T-helper 17 cell (primary cell): ENCODE measurements at places on chromosomes 5 and 9.

DNA sequence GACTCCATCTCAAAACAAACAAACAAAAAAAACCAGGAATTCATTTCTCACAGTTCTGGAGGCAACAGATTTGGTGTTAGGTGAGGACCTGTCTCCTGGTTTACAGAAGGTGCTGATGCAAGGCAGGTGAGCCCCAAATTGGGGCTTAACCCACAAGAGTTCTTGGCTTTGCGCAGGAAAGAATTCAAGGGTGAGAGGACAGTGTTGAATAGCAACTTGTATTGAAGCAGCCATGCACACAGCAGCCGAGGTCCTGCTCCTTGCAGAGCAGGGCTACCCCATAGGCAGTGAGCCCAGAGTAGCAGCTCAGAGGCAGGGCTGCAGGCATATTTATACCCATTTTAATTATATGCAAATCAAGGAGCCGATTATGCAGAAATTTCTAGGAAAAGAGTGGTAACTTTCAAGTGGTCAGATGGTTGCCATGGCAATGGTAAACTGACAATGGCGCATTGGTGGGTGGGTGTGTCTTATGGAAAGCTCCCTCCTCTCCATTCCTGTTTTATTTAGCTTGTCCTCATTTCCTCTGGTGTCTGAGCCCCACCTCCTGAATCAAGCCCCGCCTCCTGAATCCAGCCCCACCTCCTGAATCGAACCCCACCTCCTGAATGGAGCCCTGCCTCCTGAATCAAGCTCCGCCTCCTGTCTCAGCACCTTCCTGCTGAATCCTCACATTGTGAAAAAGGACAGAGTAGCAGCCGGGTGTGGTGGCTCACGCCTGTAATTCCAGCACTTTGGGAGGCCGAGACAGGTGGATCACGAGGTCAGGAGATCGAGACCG lies 34.5 kb upstream of the COL5A1 start:
- DNase-seq: no peak

DNA sequence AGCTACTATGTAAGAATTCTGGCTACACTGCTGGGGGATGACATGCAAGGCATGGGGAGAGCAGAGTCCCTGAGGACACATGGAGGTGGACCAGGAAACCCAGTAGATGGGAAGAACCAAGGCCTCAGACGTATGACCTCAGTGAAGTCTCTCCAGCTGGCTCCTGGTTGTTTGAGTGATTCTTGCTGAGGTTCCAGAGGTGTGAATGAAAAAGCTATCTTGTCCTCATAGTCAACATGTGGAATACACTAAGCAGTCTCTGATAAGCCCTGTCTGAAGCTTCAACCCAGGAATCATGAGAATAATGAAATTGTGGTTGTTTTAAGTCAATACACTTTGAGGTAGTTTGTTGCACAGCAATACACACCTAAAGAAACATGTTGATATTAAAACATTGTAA lies 78.0 kb downstream of the GABRA6 start:
- DNase-seq: no peak

DNA sequence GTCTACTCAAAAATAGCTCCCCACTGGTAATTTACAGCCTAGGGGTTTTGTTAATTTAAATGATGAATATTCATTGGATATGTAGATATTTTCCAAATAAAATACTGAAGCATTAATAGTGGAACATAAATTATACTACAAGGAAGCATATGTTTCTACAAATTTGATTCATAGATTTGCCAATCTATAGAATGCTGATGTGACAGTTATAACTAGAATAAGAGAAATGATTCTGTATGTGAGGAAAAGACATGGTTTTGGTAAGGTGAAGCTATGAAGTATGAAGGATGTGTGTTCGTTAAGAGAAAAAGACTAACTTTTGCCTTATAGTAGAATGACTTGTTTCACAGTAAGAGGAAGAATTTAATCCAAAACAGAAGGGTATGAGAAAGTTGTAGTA lies 61.3 kb downstream of the IARS1 start:
- DNase-seq: no peak

GRCh38 chr9:129140397-129141065 lies 29.3 kb downstream of the PTPA start:
- no peak for DNase-seq

DNA sequence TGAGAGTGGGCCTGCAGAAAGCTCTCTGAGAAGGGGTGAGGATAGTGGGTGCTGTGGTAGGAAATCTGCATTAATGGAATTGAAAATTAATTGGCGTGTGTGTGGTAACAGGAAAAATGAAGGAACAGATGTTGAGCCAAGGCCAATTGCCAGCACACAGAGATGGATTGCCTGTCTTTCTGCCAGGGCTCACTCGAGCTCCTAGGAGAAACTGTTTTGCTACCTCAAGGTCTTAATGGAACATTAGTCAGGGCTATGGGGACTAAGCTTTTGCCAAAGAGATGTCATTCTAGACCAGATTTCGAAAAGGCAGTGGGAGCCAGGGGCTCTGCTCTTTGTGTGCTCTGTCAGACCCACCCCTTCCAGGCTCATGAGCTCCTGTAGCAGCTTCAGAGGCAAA lies 124.0 kb upstream of the EFNA5 start:
- DNase-seq: no peak
